NCI-H1092 (cell line): ENCODE measurements at places on chromosomes 2 and 18.

DNA sequence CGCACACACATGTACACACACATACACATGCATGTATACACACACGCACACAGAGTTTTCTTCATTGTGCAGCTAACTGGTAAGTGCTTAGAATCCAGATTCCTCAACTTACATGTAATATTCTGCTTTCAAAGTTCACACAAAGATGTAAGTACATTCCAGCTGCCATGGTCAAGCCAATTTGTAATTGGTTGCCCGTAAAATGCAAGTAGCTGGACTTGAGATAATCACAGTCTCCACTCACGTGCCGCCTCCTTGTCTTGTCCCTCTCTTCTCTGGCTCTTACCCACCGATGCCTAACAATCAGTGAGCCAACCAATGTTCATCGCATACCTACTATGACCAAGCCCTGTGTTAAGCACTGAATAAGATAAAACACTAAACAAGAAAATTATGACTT lies 77.8 kb downstream of the SOCS6 start:
- no peak for DNase-seq

DNA sequence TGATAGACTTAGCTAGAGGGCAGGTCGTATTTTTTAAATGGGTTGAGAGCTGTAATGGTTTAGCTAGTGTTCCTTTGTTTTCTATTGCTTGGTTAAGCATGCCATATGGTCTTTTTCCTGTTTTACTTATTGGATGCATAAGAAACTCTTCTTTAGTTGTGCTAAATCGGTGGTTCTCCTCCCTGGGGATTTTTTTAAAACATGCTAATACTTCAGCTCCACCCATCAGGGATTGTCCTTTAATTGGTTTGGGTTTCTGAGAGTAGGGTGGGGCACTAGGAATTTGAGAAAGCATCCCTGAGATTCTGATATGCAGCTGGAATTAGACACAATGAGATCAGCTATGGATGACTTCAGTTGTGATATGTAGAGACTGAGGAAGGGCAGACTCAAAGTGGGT lies 497.2 kb downstream of the THSD7B start:
- DNase-seq = no peak

DNA sequence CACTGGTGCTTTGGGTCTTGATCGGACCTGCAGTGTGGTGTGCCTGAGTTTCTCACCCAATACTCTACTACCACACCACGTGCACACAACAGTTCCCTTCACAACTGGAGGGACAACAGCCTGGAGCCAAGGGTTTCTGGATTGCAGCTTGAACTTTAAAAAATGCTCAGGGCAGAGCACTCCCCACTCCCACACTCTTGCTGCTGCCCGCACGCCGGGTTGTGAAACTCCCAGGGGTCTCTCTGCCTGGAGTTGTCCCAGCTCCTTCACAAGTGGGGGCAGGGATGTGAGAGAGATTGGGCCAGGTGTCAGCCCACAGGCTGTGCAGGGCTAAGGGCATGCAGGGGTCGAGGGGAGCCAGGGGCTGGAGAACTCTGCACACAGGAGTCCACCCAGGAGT lies 89.4 kb downstream of the GALR1 start:
- DNase-seq = no peak

DNA sequence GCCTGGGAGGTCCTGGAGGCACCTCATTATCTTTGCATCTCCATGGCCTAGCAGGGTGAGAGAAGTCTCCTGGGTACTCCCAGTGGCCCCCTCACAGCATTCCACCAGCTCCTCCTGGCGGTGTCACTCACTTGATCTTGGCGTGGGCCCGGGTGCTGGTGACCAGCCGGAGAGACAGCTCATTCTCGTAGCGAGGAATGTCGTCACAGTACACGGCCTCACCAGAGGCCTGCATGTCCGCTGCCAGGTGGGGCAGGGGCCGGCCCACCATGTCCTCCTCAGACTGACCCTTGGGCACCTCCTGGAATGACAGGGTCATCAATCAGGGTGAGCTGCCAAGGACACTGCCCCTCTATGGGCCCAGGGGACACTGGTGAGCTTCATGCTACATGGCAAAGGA lies 42.4 kb downstream of the XDH start:
- no peak for DNase-seq

GRCh38 chr18:31863103-31863502 lies 79.8 kb downstream of the TRAPPC8 start:
- DNase-seq = no peak

DNA sequence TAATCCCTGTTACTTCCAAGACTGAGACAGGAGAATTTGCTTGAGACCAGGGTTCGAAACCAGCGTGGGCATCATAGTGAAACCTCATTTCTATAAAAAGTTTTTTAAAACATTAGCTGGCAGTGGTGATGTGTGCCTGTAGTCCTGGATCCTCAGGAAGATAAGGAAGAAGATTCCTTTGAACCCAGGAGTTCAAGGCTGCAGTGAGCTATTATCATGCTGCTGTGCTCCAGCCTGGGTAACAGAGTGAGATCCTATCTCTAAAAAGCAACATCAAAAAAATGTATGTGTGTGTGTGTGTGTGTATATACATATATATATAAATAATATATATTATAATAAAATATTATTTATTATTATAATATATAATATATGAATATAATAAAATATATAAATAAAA lies 1417.6 kb upstream of the CDH2 start:
- DNase-seq = no peak

DNA sequence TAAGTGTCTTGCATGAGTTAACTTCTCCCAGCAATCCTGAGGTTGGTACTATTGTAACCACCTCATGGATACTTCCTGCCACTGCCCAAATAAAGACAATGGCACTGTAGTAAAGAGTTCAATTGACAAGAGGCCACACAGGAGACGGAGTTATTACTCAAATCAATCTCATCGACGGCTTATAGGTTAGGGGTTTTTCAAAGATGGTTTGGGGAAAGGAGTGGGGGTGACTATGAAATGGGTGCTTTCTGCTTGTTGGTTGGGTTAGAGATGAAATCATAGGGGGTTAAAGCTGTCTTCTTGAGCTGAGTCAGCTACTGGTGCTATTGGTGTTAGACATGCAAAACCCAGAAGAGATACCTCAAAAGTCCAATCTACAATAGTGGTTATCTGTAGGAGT lies 1258.0 kb upstream of the ZEB2 start:
- no peak for DNase-seq

GRCh38 chr2:30899516-30900054 lies 92.3 kb upstream of the CAPN13 start:
- DNase-seq = no peak

DNA sequence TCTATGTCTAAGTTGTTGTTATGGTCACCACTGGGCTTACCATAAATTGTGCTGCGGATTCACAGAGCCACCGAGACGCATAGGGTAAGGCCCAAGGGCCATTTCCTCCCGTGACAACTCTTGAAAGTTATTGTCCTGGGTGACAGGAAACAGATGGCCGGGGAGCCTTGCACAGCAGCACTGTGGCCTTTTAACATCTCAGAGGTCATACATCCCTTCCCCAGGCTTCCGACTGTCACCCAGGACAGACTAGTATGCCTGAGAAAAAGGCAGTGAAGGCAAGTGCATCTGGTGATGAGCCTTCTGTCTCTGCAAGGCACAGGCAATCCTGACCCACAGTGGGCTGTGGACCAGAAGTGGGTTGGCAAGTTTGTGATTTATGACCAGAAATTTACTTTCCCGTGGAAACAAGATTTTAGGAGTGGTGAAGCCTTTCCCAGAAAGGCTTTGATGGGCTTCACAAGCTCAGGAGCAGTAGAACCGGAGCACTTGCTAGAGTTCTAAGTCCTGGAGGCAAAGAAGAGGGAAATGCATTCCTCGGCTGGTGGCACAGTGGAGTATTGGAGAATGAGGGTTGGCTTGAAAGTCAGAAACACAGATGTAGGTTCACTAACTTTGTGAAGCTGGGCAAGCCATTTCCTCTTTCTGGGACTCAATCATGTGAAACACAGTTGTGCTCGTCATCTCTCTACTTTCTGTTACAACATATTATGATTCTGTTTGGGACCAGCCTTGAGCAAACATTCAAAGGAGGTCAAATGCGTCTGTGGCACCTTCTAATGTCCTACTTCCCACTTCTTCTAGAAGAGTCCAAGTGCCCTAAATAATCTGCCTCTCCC lies 2.0 kb upstream of the CAPN14 start:
- no peak for DNase-seq

DNA sequence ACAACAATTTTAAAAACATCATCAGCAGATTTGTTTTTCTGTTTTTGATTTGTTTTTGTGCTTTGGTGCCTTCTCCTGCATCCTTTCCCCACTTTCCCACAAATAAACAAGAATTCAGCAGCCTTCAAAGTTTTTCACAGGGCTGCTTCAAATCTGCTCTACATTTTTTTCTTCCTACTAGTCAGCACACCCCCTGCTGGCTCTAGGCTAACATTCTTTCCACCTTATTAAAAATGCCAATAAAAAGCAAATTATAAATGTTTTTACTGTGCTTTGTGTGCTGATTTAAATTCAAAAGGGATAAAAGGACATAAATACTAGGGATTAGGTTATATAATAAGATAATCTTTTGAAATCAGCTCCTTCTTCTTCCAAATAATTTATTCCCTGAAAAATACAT lies 6.2 kb upstream of the CNTNAP5 start:
- DNase-seq = no peak

- DNase-seq = no peak
Measured at GRCh38 chr18:26421931-26422330, 126.4 kb downstream of the KCTD1 start.

- no peak for DNase-seq
Measured at GRCh38 chr2:94874277-94874997, 3.2 kb downstream of the TEKT4 start.

DNA sequence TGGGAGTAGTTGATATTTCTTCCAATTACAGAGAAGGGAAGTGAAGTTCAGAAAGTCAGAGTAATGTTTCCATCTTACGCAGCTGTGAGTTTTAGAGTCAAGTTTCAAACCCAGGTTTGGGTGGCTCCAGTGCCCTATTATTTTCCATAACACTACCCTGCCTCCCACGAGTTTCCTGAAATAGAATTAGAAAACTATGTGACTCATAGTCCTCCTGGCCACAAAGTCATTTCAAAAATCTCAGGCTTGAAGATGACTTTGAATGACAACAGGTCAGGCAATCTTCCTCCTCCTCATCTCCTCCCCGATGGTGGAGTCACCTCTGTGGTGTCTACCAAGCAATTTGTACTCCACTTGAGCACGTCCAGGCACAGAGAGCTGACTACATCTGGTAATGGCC lies 212.3 kb upstream of the TRIB2 start:
- no peak for DNase-seq

GRCh38 chr18:36176711-36177110 lies 10.6 kb upstream of the MOCOS start:
- DNase-seq = no peak

GRCh38 chr2:68434981-68435380 lies 32.1 kb downstream of the FBXO48 start:
- no peak for DNase-seq

GRCh38 chr2:233250985-233251305 lies 528 bp upstream of the ATG16L1 start:
- no peak for DNase-seq

GRCh38 chr2:146598791-146599190 lies 1246.0 kb upstream of the ACVR2A start:
- no peak for DNase-seq

DNA sequence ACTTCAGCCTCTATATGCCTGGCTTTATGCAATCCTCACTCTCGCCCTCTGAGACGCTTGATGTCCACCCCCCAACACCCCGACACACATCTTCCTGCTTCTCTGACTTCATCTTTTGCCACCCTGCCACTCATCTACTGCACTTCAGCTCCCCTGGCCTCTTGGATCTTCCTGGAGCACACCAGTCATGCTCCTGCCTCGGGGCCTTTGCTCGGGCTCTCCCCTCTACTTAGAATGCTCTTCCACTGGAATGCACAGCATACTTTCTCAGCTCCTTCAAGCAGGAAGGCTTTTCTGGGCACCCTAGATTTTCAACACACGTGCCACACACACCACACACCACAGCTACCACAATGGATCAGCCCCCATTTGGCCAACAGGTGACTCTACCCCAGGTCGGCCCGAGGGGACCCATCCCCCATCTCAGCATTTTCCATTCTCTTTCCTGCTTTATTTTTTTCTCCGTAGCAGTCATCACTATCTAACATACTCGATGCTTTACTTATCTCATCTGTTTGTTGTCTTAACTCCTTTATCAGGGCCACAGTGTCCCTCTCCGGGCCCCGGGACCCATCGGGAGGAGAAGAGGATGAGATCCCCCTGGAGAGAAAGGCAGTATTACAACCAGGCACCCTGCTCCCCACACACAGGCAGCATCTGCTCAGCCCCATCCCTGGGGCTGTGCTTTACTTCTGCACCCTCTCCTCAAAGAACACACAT lies 2.3 kb downstream of the RUFY4 start:
- no peak for DNase-seq

DNA sequence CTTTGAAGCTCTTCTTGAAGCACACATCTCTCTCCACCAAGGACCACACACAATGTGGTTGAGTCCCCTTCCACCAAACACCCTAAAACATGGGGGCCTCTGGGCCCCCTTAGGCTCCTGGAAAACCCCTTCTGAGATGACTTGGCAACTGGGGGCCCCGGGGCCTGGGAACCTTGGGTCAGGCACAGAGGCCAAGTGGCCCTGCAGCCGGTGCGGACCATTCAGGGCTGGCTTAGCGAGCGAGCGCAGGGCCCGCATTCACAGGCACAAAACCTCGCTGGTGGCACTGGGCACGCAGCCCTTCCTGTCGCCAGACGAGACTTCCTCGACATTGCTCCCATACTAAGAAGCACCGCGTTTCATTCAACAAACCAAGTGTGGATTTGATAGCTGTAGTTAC lies 111.2 kb upstream of the ID2 start:
- DNase-seq = no peak

- DNase-seq = no peak
Measured at GRCh38 chr2:67854103-67854743, 208.6 kb downstream of the C1D start.

DNA sequence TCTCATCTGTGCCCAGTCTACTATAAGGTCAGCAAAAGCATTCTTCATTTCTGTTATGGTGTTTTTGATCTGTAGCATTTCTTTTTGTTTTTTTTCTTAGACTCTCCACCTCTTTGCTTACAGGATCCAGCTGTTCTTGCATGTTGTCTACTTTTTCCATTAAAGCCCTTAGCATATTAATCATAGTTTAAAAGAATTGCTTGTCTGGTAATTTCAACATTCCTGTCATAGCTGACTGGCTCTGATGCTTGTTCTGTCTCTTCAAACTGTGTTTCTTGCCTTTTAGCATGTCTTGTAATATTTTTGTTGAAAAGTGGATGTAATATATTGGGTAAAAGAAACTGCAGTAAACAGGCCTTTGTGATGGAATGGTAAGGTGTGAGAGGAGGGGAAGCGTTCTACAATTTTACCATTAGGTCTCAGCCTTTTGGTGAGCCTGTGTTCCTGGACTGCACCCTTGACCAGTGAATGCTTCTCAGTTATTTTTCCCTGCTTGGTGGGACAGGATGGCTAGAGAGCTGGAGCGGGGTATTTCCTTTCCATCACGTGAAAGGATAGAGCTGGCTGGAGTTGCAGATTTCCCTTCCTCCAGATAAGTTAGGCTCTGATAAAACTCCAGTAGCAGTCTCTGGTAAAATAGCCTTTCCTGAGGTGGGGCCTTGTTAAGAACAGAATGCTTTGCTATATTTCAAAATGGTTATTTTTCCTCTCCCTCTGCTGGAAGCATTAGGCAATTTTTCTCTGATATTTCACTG lies 65.4 kb downstream of the PLA2R1 start:
- no peak for DNase-seq
